Retinal pigment epithelial cell (primary cell): ENCODE measurements at places on chromosomes 3 and 15.

GRCh38 chr3:1348547-1348946 is 255.7 kb downstream of the CNTN6 start:
- DNase-seq: no peak

DNA sequence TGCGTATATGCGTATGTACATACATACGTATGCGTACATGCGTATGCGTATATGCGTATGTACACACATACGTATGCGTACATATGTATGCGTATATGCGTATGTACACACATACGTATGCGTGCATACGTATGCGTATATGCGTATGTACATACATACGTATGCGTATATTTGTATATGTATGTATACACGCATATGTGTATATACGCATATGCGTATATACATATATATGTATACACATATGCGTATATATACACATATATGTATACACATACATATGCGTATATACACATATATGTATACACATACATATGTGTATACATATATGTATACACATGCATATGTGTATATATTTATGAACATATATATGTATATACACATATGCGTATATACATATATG is 12.1 kb downstream of the MCTP2 start:
- DNase-seq: no peak

DNA sequence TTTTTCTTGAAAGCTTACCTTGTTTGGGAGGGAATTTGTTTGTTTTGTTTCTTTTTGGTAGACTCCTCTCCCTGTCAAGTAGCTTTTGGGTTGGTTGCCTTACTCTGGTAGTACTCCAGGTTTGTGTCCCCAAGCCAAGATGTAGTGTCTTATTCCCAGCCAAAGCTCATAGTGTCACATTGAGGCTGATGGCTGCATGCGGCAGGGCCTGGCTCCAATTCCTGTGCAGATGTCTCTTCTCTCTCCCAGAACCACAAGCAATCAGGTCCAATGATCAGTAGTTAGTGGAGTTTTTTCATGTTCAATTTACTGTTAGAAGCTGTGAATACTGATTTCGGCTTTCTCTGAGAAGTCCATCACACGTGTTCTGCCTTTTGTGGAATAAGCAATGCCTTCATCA is 221.1 kb upstream of the THBS1 start:
- DNase-seq: no peak

GRCh38 chr15:39511000-39511915 is 69.6 kb upstream of the THBS1 start:
- no peak for DNase-seq

DNA sequence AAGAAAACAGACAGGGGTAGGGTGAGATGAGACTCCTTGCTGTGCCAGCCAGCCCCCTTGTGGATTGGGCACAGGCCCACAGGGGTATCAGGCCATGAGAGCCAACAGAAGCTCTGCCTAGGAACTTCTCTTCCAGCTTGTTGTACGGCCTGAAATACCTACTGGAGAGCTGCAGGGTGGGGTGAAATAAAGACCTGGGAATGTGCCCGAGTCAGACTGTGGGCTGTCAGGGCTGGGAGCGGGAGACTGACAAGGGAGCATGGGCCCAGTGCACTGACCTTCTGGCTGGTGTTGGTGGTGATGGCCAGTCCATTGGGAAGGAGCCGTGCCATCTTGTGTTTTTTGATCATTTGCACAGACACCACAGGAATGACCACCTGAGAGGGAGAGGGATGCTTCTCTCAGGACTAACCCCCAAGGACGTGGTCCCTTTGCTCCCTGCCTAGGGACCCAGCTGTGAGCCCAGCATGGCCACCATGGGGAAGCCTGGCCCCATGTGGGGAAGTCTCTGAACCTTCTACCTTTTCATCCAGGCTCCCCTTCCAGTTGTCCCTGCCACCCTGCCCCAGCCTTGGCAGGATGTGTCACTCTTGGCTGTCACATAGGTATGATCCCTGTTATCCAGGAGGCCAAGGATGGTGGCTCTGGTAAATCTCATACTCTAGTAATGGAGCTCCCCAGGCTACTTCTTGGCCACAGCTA is 30.7 kb downstream of the GRAMD2A start:
- no peak for DNase-seq

GRCh38 chr15:67504056-67504455 is 16.9 kb upstream of the C15orf61 start:
- DNase-seq: no peak

DNA sequence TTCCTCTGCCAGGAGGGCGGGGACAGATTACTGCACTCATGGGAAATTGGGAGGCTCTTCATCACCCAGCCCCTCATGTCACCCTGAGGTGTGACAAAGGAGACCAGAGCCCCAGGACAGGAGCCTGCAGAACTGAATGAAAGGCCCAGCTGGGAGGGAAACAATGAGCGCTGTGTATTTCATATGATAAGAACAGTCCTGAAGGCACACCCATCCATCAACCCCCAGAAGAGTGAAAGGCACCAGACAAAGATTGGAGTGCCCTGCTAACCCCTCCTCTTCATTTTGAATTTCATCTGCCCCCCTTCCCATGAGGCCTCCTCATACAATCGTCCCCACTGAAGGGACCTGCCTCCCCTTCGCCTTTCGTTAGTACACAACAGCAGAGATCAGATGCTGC is 160.0 kb upstream of the PRICKLE2 start:
- no peak for DNase-seq

DNA sequence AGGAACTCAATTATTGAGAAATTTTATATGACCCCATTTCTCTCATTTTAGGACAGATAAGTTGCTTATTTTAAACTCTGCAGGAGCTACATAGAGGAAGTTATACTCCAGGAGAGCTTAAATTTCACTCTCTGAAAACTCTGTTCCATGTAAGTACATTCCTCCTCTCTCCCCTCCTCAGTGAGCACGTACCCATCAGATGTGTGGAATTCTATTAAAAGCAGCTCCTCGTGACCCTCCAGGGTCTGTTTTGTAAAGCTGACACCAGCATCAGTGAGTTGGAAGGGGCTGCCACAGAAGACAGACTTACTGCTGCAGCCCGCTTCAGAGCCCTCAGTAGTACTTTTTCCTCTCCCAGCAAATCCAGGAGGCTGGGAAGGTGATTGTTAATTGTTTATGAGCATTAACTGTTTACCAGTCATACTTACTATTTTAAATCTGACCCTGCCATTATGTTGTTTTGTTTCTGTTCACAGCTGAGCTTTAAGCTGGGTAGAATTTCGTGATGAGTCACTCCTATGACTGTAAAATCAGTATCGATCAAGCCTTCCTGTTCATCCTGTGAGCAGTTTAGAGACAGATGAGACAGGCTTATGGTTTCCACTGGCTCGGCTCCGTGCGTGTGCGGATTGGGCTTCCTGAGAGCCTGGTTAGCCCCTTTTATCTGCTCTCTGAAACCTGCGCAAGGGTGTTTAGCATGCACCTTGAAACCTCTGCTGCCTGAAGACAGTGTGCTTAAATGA is 20.4 kb downstream of the IGF1R start:
- peak; percentile 61 for DNase-seq

GRCh38 chr3:70943886-70944285 is 631.4 kb upstream of the MDFIC2 start:
- peak; percentile 34 for DNase-seq

DNA sequence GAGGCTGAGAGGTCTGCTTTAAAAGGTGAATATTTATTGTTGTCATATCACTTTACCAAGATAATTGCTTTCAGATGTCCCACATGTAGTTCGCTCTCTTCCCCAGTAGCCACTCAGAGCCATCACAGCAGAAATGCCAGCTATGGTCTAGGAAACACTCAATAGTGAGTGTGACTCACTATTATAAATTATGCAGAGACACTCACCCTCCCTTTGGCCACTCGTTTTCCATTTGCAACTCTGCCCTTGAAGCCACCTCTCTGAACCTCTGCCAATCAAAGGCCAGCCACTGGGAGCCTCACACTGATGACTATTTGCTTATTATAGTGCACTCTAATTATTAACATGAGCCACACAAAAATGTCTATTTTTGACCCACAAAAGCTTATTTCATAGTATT is 328.1 kb upstream of the ATP10A start:
- no peak for DNase-seq

DNA sequence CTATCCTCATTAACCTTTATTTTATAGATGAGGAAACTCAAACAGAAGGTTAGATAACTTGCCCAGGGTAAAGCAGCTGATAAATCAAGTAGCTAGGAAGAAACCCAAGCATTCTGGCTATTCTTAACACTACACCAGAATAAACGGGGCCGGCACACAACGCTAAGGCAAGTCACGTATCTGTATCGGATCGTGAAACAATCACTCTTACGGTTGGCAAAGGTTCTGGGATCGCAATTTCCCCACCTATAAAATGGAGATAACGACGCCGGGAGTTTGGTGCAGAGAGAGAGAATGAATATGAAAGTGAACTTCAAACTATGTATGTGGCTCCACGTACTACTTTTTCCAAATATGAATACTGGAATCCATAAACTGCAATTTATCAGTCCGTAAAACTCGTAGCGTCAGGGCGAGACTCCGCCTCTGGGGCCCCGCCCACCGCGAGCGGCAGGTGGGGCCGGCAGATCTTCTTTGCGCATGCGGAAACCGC is 252 bp upstream of the ARMC8 start:
- DNase-seq: peak; percentile 49

GRCh38 chr3:49717959-49718857 is 1.3 kb downstream of the AMIGO3 start:
- DNase-seq: no peak

DNA sequence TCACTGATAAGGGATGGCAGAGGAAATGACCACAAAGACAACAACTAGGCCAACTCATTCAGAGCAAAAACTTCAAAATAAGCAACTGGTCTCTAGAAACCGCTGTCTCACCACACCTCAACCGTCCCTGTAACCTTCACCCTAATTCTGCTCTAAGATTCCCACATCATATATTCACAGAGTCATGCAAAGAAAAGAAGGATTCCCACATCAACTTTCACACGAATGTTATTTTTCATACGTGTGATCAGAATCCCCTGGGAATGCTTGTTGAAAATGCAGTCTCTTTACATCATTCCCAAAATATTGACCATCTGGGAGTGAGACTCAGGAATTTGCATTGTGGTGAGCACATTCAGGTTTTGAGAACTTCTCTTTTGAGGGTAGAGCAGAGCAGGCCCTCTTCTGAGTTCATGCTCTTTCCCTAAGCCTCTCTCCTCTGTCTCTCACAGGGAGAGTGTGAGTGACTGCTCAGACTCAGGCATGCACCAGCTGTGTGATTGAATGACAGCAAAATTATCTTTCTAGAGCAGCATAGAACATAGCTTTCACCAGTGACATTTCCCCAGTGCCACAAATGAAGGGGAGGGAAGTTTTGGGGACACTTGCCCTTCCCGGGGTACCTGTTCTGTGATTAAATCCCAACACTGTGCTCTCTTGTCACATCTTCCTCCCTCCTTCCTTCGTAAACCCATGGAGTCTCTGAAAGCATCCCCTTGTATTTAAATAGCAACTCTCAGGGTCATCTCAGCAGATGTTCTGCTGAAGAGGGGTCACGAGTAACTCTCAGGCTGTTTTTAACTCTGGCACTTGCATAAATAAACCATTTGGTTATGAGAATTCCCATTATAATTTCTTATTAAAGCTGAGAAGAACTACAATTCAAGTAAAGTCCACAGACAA is 170.9 kb downstream of the PLCL2 start:
- DNase-seq: no peak

- no peak for DNase-seq
Observed at GRCh38 chr15:41558400-41559238, at the start of gene TYRO3. TYRO3 (plus strand) TSS chr15:41559212; CDS start chr15:41559258, 46 bp downstream.

DNA sequence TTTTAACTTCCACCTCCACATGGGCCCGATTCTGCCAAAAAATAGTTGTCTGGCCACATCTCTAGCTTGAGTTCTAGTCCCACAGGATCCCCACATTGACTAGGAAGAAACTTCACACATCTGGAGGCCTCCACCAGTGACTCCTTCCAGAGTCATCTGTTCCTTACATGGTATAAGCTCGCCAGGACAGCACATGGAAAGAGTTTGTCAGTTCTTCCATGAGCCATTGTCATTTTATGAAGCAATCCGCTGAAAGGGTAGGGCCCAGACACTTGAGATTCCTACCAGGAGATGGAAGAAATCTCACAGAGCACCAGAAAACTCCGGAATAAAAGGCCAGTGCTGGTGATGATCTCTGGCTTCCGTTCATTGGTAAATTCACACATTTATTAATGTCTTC is 350.5 kb upstream of the ICE2 start:
- DNase-seq: no peak

DNA sequence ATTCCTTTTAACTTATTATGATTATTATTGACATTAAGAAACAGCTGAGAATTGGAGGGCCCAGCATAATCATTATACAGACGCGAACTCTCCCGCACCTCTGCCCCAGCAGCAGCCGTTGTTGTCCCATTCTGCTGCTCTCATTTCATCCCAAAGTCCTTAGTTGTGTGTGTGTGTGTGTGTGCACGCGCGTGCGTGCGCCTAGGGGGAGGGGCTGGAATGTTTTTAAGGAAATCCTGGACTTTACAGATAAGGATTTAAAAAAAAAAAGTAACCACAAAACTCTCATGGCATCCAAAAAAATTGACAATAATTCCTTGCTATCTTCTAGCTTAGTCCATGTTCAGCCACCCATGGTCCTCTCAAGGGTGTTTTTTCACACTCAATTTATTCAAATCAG is 134.2 kb downstream of the WNT7A start:
- no peak for DNase-seq

- no peak for DNase-seq
Observed at GRCh38 chr15:28995705-28996104, 109.9 kb downstream of the APBA2 start.

DNA sequence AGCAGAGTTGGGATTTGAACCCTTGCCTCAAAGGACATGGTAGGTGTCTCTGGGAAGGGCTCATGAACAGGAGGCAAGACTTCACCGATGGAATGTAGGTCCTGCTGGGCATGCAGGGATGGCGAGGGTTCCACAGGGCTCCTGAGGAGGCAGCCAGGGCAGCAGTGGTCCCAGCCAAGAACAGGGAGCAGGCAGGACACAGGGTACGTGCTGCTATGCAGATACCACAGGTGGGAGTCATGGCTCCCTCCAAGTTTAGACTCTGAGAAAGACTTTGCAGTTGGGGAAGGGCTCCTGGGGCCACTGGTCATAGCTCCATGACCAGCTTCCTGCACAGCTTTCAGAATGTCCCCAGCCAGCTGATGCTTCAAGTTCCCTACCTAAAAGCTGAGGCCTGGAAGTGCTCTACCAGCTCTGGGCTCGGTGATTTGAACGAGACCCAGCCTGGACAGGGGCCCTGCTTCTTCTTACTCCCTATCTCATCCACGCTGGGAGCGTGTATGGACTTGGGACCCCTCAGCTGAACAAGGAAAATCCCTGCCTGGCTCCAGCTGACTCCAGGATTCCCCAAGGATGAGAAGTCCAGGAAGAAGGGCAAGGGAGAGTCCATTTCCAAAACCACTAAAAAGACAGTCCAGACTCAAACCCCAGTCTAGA is 747 bp downstream of the MYL3 start:
- no peak for DNase-seq

- no peak for DNase-seq
Observed at GRCh38 chr3:346186-346585, 149.6 kb downstream of the CHL1 start.

GRCh38 chr3:47441796-47442551 is 33.8 kb downstream of the SCAP start:
- DNase-seq: no peak

DNA sequence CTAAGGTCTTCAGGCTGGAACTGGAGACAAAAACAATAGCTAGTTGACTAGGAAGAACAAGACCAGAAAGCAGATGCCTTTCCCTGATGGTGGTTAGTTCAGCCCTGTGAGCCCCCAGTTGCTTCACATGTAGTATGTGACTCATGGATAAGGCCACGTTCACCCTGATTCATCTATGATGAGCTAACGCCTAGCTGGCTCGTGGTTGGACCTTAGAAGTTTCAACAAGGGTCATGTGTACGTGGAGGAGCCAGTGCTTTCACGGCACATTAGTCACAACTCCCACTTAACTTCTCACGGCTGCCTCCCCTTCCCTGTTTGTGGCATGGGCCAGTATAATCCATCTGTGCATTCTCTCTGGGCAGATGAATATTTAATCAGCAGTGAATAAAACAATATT is 20.6 kb downstream of the COL8A1 start:
- peak; percentile 96 for DNase-seq
